ENCODE measurements at places on chromosomes 6 and 20. TPM values are rescaled to one million over a fixed set of nuclear protein-coding genes. Genes with fewer than 3 reads are reported as not detected.

ISM1 gene
- total RNA-seq = 1.3 TPM

BCAS1 gene
- total RNA-seq = 0.07 TPM

SNPH gene
- 8.9 TPM for total RNA-seq

FKBP5 gene
- 65.6 TPM for total RNA-seq

NKX2-4 gene
- total RNA-seq = not detected

SYTL3 gene
- 45.2 TPM for total RNA-seq

UST gene
- 0.48 TPM for total RNA-seq

TXLNB gene
- total RNA-seq = 0.63 TPM

LCA5 gene
- 0.05 TPM for total RNA-seq

MYLK4 gene
- 0.26 TPM for total RNA-seq

ABHD16B gene
- total RNA-seq = 0.13 TPM

CDSN gene
- not detected for total RNA-seq

PACRG gene
- total RNA-seq = not detected

AIF1 gene
- total RNA-seq = 46.1 TPM

CCHCR1 gene
- 29.1 TPM for total RNA-seq

DSP gene
- 0.19 TPM for total RNA-seq

IL20RA gene
- total RNA-seq = not detected

NKAIN2 gene
- not detected for total RNA-seq

OR2J3 gene
- not detected for total RNA-seq

GABRR2 gene
- total RNA-seq = 0.23 TPM

WFDC10B gene
- total RNA-seq = not detected

FERMT1 gene
- total RNA-seq = not detected

FAM217A gene
- total RNA-seq = not detected

PRL gene
- total RNA-seq = not detected

ANGPT4 gene
- total RNA-seq = not detected

NRSN1 gene
- total RNA-seq = not detected

LGSN gene
- total RNA-seq = not detected

VSX1 gene
- not detected for total RNA-seq

NNAT gene
- total RNA-seq = not detected

BANF2 gene
- total RNA-seq = not detected

HLA-DRA gene
- total RNA-seq = 58.1 TPM

PTK6 gene
- total RNA-seq = 0.50 TPM

SLC52A3 gene
- total RNA-seq = not detected

LIN28B gene
- not detected for total RNA-seq

MTFR2 gene
- total RNA-seq = 15.2 TPM

FOXS1 gene
- not detected for total RNA-seq

EPB41L1 gene
- not detected for total RNA-seq

E2F1 gene
- 48.2 TPM for total RNA-seq
